Stimulated activated CD8-positive, alpha-beta memory T cell treated with anti-CD3 and anti-CD28 coated beads, Interleukin-7, amount 100 ng/mL, for 24 hours (primary cell): ENCODE measurements at places on chromosomes 1 and 21.
A peak's percentile ranks its signal among the peaks of the same experiment; 100 is the strongest.

DNA sequence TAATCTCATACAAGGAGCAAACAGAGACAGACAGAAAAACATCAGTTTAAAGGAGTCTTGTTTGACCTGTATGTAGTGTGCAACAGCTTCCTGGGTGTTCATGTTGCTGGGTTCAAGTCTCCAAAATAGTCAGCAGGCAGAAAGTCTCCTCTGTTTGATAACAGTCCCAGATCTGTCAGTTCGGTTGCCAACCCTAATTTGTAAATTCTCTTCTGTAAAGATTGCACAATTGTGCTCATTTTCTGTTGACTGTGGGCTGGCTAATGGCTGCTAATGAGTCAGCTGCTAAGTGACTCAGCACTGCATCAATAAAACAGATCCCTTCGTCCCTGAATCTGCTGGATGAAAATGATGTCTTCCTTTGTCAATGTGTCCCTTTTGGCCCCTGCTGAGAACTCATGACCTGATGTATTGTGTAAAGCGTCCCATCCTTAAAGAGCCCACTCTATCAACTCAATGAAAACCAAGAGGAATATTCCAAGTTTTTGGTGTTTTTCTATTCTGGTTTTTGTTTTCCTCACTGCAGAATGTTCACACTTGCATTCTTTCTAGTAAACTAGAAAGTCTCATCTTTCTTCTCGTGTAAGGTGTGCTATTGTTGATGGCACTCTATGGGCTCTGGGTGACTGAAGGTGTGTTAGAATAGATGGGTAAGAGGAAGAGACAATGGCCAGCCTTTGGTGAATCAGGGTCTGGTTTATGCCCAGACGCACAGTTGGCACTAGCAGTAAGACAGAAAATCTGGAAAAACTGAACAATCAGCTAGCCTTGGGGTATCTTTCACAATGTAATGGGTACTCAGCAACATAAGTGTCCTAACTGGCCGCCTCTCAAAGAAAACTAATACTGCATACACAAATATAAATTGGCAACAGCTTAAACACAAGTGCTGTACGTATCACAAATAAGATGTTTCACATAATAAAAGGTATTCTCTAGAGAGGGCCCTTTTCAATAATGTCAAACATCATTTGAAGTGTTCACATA is 75.1 kb upstream of the SIPA1L2 start:
- DNase-seq: no peak

GRCh38 chr1:101120868-101121267 is 95.3 kb upstream of the DPH5 start:
- no peak for DNase-seq

- peak; percentile 79 for DNase-seq
These were observed at the start of gene HIPK1 for GRCh38 chr1:113928941-113929749. Gene HIPK1 (plus strand): TSS chr1:113929324.

DNA sequence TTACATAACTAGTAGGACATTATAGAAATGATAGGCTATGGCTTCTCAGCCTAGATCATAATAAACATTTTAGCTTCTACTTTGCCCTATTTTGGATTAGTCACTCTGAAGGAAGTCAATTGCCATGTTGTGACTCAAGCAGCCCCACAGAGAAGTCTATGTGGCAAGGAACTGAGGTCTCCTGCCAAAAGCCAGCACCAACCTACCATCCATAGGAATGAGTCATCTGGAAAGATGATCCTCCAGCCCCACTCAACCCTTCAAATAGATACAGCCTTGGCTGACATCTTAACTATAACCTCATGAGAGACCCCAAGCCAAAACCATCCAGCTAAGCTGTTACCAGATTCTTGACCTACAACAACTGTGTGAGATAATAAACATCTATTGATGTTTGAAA is 76.3 kb upstream of the BEND5 start:
- no peak for DNase-seq

DNA sequence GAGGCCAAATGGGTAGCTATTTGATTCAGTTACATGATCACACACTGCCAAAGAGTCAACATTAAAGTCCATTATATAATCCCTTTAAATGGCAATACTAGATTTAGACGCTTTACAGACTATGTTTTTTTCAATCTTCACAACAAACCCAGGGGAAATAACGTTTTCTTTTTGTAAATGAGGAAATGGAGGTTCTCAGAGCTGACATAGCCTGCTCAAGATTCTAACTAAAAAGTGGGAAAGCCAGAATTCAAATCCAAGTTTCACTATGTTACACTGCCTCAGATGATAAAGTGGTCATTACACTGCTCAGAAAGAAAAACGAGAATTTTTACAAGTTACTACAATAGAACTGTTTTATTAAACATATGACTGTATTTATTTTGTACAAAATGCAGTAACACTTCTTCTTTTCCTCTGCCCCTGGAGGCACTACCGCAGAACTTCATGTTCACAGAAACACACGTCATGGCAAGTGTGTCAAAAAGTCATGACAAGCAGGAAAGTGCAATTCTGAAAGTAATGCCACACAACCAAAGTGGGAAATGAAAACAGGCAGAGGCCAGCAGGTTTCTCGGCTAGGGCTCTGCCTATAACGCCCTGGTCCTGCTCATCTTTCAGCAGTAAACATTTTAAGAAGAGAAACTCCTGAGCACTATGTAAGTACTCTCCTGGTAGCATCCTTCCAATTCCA is 19.0 kb downstream of the THEMIS2 start:
- no peak for DNase-seq

DNA sequence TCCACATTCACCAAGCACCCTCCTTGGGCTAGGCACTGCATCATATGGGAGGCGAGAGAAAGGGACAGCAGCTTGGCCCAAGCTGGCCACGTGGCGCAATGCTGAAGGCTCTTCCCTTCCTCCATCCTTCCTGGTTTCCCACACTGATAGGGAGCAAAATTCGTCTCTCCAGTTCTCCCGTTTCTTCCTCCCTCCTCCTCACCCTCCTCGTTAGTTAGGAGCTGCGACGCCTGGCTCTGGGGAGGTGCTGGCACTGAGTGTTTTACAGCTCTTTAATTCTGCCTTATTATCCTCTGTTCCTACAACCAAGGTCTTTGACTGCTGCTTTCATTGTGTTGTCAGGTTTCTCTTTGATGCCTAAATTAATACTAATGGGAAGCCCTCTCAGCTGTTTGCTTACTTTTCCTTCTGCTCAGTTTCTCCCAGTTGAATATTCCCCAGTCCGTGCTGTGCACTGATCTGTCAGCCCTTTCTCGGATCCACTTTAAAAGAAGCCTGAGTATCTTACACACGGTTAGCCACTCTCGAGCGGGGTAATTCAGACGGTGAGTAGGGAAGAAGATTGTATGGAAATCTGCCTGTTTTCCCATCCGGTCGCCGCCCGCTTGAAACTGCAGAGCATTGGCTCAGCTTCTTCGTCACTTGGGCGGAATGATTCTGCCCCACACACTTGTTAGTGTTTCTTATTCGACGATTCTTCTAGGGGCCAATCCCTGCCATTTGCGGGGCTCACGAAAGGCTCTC is 56.2 kb upstream of the SMYD2 start:
- no peak for DNase-seq

DNA sequence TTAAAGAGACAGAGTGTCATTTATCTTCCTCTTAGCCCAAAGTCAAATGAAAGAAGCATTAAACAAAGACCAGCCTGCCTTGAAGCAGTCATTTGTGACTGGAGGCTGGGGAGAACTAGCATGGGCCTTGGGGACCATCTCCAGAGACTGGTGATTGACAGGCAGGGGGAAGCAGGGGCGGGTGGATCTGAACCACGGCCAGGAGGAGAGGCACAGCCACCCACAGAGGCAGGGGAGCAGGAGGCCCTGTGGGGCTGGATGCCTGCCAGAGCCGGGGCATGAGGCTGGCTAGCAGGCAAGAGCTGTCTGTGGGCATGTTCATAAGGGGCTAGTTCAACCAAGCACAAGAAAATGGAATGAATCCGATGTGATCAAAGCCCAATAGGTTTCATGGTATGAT is 73.9 kb downstream of the PLXNA2 start:
- DNase-seq: no peak

- DNase-seq: peak; percentile 44
These were observed 233.0 kb upstream of the IRF2BP2 start for GRCh38 chr1:234842726-234843641.

DNA sequence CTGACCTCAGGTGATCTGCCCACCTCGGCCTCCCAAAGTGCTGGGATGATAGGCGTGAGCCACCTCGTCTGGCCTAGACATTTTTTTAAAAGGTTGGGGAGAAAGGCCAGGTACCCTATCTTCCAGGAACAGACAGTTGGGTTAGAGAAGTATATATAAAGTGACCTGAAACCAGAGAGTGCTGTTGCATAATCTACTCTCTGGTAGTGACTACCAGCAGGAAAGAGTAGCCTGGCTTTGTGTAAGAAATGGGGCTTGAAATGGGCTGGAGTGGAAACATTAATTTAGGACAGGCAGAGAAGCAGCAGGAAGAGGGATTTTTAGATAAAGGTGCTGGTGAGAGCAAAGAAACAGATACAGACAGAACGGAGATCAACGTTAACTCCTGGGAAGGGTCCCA is 125.8 kb upstream of the HOOK1 start:
- DNase-seq: no peak

GRCh38 chr1:78003070-78003746 is 1.5 kb upstream of the DNAJB4 start:
- no peak for DNase-seq

DNA sequence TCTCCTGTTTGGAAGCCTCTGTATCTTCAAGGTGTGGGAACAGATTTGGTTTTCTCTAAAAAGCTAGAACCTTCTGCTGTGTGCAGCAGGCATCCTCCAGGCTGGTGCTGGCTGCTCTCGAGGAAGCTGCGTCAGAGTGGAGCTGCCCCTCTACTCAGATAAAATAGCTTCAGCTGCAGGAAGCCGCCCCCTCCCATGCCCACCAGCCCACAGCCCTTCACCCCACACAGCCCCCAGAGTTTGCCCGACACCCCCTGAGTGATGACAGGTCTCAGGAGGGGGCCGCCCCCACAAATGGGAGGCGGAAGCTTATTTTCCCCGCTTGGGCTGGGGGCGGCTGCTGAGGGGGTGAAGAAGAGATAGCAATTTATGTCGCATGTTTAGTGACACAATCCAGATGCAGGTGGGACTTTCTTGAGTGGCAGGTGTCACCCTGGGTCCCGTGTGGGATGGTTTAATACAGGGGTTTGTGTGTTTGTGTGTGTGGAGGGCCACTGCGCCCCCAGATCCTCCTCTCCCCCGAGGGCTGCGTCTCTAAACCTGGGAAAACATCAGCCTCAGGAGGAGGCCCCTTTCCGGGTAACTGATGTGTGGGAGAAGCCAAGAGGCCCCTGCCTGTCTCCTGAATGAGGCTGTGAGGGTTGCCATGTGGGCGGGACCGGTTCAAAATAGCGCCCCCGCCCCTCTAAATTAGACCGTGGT is 55.4 kb downstream of the STUM start:
- no peak for DNase-seq
